Mucosa of gallbladder (tissue), 1 donor: ENCODE measurements at places on chromosomes 7 and 10. TPM values are rescaled to one million over a fixed set of nuclear protein-coding genes. Genes with fewer than 3 reads are reported as not detected.

Gene NODAL
- 0.12 TPM for total RNA-seq

Gene NYAP1
- total RNA-seq: 1.2 TPM

Gene SPDYE8
- not detected for total RNA-seq

Gene DRGX
- not detected for total RNA-seq

Gene HOXA13
- total RNA-seq: 0.06 TPM

Gene NUTM2B
- total RNA-seq: 2.4 TPM
